ENCODE measurements at places on chromosomes 3 and 15.
A peak's percentile ranks its signal among the peaks of the same experiment; 100 is the strongest.

DNA sequence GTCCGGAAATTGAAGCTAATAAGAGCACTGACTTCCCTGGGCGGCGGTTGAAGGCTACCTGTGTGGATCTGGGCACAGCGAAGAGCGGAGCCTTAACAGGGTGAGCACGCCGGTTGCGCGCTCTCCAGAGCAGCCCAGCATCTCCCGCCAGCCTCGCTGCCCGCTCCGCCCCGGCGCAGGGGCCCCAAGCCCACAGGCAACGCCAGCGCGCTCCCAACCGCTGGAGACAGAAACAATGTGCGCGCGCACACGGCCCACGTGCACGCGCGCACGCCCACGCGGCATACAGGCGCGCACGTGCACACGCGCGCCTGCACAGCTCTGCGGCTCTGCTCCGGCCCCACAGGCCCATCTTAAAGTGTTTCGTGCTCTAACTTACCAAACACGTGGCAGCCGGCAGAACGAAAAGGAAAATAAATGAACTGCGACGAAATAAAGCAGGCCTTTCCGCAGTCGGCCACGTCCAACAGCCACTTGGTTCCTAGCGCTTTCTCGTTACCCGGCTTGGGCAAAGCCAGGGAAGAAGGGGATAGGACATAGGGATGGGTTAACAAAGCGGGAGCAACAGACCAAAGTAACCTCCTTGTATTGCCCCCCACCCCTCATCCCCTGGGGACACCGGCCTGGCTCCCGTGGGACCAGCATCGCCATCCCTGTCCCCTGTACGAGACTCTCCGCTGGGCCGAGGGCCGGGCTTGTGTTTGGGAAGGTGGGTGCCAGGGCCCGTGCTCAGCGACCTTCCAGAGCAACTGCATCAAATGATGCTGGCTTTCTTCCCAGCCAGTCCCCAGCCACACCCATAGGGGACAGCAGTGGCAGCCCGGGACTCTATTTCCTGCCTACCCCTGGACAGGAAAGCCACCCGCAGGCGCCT, 203.7 kb downstream of the ABHD5 start:
- peak; percentile 19 for DNase-seq

GRCh38 chr15:60469893-60470641, 8.9 kb downstream of the ICE2 start:
- DNase-seq = no peak

GRCh38 chr3:170734043-170734734, 135.8 kb downstream of the RPL22L1 start:
- DNase-seq = no peak

DNA sequence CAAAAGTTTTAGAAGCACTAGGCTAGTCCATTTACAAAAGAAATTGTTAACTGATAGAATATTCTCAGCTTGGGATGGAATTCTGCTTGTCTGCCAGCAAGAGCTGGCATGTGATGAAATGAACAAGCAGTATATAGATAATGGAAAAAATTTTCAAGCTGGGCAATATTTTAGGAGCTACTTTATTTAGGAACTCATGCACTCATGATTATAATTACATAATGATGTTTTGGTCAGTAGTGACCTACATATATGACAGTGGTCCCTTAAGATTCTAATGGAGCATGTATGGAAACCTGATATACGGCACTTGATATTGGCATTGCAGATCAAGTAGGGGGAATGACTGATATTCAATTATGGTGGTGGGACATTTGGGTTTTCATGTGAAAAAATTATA, 6.1 kb downstream of the EAF1 start:
- DNase-seq = no peak
